ENCODE measurements at places on chromosomes 12 and 14. TPM values are rescaled to one million over a fixed set of nuclear protein-coding genes. Genes with fewer than 3 reads are reported as not detected.

DNA sequence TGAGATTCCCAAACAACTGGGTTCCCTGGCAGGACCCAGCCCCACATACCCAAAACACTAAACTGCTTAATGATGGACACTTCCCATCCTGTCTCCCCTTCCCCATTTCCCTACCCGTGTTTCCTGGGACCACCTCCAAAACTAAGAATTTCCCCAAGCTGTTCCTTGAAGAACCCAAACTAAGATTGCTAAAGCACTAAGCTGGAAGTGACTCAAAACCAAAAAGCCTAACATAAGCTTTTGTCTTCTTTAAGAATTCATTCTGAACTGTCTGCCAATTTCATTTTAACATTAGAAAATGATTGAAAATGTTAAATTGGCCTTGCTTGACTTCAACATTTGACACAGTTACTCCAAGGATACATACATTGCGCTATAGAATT is 29.5 kb upstream of the STAB2 start:
- DNase-seq, result no peak

- no peak for DNase-seq
Observed at GRCh38 chr14:61961369-61961768, 199.1 kb downstream of the SNAPC1 start.

DNA sequence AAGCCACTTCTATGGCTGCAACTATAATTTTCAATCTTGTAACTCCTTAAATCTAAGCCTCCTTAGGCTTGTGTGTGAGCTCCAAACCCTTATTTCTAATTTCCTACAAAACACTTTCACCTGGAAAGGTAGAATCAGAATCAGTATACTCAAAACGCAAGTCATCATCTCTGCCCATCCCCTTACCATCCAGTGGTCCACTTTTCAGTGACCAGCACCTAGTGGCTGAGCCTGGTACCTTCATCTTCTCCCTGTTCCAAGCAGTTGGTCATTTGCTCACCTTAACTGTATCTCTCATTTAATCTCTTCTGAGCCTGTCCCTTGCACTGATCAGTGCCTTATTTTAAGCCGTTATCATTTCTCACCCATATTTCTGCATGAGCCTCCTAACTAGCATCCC is 107.9 kb downstream of the PPM1H start:
- no peak for DNase-seq

- DNase-seq, result peak; percentile 56
Observed at GRCh38 chr12:2052826-2053678, at the start of gene CACNA1C. TSS of gene CACNA1C (plus strand) at chr12:2052987. CDS start at chr12:2053563, 576 bp downstream.

DNA sequence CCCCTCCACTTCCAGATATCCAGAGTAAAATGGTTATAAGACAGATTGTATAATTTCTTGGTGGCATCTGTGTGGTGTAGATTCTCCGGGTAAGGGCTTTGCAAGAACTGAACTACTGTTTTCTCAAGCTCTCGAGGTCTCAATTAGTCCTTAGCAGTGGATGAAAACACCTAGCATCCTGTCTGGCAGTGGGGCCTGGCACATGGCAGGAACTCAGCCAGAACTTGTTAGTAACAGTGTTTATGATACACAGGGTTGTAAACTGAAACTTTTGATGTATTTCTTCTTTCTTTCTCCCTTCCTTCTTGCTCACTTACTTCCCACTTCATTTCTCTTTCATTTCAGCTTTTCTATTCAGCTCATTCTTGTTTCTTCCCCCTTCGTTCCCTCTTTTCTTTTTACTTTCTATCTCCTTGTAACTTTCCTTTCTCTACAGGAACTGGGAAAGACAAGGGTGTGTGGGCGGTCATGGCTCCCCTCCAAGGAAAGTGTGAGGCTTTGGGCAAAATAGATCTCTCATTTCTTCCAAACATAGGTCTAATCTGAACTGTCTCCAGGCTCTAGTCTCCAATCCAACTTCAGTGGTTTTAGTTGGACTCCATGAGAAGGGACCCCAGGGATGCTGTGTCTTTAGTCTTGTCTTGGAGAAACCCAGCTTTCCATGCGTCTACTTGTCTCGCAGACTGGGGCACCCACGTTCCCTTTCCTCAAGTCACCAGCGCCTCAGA is 159.7 kb downstream of the PAH start:
- no peak for DNase-seq

The SPATS2 gene
- 29.9 TPM for total RNA-seq

Data from M059J (cell line).